ENCODE measurements at places on chromosomes 1 and 21.

DNA sequence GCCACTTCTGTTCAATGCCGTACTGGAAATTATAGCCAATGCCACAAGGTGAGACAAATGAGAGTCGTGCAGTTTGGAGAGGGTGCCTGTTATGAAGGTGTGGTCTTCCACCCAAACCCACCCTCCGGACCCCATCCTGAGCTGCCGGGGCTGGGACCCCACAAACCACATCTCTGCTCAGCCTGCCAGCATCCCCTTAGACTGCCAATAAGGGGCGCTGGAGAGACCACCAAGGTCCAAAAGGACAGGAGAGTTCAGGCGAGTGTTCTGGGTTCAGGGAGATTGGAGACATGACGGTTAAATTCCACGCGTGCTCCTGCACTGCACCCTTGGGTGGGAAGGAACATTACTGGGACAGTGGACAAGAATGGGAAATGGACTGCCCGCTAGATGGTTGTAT lies 48.7 kb upstream of the COL18A1 start:
- no peak for DNase-seq

DNA sequence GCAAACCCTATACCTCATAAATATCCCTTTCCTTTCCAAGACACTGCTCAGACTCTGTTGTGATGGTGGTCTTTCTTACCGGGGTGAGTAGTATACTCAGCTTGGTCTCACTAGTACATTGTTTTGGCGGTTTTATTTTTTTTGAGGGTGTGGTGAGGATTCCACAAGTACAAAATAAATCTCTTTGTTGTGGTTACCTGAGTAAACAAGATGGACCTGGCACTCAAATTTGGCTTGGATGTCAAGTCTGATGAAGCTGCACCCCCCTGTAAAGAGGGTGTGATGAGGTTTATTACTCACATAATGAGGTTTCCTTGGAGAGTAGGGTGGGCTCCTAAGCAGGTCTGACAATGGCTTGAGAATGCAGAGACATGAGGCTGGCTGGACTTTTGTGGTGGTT lies 68.2 kb upstream of the KCNJ6 start:
- peak; percentile 49 for DNase-seq

- no peak for DNase-seq
Observed at GRCh38 chr1:145824499-145824842, 471 bp downstream of the POLR3C start.

DNA sequence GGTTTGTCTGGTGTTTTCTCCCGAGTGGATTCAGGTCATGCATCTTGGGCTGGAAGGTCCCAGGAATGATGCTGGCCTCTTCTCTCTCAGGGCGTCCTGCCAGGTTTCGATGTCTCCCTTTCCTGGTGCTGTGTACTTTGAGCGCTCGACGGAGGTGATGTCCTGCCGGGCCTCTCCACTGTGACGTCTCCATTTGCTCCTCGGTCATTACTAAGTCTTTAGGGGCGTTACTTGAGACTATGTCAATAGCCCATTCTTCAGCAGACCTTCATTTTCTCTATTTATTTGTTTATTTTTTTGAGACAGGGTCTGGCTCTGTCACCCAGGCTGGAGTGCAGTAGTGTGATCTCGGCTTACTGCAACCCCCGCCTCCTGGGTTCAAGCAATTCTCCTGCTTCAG lies 37.2 kb upstream of the TNFRSF1B start:
- DNase-seq = no peak

- DNase-seq = peak; percentile 22
Observed at GRCh38 chr1:84834419-84835064, 58.5 kb downstream of the LPAR3 start.

DNA sequence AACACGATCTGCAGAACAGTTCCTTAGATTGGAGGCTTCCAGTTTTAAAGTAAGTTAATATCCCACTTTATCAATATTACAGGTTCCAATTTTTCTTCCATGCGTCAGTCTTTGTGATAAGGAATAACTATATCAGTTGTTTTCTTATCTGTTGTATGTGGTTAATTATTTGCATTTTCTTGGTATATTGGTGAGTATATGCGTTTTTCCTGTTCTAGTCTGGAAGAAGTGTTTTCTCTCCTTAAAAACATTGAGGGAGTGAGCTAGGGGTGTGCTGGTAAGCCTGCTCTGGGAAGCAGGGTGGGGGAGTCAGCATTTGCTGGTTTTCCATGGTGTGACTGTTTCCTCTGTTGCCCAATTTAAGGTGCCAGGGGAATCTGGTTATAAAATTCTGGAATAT lies 50.2 kb upstream of the KIF1B start:
- DNase-seq = no peak

- DNase-seq = peak; percentile 8
Observed at GRCh38 chr1:65362545-65362944, 53.2 kb downstream of the DNAJC6 start.

- peak; percentile 7 for DNase-seq
Observed at GRCh38 chr1:86648255-86648654, 56.1 kb upstream of the SH3GLB1 start.

DNA sequence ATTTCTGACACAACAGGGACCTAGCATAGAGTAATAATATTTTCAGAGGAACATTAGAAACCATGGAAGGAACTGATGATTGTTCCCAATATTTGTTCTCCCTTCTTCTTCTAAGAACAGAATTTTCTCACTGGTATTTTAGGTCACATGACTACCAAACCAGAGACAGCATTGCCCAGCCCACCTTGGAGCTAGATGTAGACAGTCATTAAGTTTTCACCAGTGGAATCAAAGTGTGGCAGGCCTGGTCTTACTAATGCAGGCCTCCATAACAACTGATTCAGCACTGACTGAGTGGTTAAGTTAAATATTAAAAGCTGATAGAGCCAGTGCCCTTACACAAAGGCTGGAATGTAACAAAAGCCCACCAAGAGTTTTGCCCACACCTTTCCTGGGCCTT lies 244.4 kb downstream of the ZNF648 start:
- no peak for DNase-seq

DNA sequence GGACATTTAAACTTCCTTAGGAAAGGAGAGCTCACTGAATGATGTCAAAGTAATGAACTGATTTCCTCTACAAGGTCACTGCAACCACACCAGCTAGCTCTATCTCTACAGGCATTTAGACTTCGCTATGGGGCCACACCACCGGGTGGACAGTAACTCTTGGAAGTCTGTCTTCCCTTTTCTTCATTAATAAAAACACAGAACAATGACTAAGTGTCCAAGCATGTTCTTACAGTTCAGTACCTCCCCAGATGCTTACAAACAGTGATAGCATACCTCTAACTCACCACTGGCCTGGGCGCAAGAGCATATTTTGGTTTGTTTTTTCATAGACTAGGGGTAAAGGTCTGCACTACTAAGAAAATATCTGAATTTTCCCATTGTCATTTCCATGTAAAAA lies 54.6 kb downstream of the SIM2 start:
- no peak for DNase-seq

DNA sequence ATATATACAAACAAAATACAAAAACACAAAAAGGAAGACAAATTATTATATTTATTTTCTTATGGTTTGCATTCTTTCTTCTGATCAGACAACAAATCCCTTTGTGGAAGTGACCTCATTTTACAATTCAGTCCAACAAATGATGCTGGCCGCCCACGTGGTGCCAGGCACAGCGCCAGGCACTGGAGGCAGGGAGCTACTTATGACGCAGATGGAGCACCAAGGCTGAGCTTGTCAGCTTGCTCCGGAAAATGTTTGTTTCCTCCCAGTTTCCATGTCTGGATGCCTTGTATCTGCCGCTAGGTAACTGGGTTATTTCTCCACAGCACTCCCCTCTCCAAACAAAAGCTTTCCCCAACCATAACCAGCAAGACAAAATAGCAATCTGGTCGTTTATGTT lies 30.7 kb upstream of the CD34 start:
- no peak for DNase-seq

DNA sequence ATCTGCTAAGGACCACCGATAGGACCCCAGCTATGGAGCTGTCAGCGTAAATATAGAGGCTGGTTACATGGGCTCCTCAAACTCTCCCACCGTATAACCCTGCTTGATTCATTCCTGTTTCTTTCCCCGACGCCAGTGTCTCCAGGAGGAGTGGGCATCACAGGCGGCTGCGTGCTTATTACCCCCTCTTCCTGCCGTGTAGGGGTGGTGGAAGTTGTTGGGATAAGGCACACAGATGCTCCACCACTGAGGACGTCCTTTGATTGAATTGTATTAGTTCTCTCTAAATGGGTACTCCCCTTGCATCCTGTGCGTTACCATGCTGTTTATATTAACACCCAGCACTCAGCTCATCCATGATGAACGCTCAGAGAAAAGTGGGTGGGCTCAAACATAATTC lies 104.6 kb downstream of the ZBTB18 start:
- DNase-seq = no peak

DNA sequence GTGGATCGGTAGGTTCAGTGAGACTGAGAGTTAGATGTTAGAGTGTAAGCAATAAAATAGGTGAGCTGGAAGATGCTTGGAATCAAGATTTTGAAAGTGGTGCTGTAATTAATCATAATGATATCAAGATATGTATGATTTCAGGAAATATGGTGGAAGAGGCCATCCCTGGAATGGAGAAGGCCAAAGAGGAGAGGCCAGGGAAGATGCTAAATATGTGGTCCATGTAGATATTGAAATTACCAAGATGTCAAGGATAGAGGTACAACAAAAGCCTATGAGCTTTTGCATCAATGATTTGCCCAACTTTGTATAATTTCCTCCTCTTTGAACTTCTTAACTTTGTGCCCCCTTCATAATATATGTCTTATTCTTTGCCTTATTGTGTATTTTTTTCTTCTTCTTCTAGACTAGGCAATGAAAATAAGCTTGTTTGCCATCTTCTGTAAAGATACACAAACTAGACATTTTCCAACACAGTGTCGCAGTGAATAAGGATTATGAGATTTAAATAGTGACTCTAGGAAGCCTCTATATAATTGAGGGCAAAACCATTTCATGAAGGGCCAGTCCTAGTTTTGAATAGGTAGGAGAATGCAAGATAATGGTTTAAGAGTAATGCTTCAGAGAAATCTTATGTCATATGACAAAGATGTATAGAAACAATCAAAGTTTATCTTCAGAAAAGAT lies 8.9 kb downstream of the PTGS2 start:
- no peak for DNase-seq

- DNase-seq = no peak
Observed at GRCh38 chr1:241532864-241533263, 686 bp downstream of the KMO start.

- no peak for DNase-seq
Observed at GRCh38 chr1:108097018-108097417, 103.1 kb downstream of the SLC25A24 start.

DNA sequence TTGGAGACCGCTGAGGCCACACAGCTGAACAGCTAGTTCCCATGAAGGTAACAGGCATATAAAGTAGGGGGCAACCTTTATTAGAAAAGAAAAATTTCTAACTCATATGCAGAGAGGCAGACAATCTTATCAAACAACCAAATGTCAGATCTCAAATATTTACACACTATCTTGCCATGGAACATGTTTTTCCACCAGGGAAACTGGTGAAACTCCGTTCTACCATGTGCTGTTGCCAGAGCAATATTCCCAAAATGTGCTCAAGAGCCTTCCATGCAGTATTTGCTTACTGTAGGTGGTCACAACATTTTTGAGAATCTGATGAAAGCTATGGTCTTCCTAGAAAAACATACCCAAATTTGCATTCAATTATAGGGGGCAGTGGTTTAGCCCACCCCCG lies 143.4 kb upstream of the MAGI3 start:
- no peak for DNase-seq

GRCh38 chr1:243596431-243597062 lies 253.5 kb downstream of the AKT3 start:
- DNase-seq = no peak

GRCh38 chr1:61399199-61399598 lies 316.8 kb downstream of the NFIA start:
- no peak for DNase-seq

- DNase-seq = no peak
Observed at GRCh38 chr1:203286161-203286984, 18.9 kb upstream of the BTG2 start.

DNA sequence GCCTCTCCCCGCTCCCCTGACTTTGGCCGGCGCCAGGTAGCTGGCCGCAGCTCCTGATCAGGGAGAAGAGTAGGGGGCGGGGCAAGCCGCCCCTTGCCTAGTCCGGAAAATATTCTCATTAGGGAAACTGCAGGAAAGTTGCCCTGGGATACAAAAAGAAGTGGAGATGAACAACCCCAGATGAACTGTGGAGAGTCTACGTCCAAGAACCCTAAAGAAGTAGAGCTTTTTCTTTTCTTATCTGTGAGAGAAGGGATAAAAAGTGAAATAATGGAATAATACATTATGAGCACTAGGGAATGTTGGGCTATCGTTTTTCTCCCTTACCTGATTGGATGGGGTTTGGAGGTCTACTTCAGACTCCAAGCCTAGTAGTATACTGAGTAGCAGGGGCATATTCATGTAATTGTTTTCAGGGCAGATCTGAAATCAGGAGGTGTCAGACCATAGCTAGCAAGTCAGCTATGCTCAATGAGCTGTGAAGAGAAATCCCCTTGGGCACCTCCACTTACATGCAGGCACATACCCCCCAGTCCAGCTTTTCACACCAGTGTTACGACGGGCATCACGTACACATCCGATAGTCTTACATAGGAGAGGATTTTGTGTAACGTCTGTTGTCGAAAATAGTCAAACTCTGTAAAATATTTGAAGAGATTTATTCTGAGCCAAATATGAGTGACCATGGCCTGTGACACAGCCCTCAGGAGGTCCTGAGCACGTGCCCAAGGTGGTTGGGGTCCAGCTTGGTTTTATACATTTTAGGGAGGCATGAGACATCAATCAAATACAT lies 1.7 kb upstream of the DUSP10 start:
- DNase-seq = no peak

- no peak for DNase-seq
Observed at GRCh38 chr1:171126504-171126903, 35.8 kb downstream of the FMO3 start.

- DNase-seq = no peak
Observed at GRCh38 chr21:26965040-26965906, 1.6 kb downstream of the ADAMTS5 start.

DNA sequence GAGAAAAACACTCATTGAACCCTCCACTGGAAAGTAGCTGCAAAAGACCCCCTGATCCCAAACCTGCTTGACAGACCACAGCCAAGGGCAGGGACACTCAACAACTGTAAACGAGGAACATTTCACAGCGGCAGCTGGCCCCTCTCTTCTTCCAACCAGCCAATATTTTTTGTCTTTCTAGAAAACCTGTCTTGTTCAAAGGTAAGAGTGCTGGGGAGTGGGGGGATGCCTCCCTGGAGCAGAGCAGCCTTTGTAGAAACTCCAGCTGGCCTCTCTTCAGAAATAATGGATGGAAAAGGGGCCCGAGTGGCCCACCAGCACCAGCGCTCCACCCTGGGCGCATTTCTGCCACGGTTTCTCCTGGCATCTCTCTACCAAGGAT lies 384.0 kb downstream of the RRAGC start:
- DNase-seq = no peak

All from LoVo (cell line).